ENCODE measurements at places on chromosomes 5 and 9.

DNA sequence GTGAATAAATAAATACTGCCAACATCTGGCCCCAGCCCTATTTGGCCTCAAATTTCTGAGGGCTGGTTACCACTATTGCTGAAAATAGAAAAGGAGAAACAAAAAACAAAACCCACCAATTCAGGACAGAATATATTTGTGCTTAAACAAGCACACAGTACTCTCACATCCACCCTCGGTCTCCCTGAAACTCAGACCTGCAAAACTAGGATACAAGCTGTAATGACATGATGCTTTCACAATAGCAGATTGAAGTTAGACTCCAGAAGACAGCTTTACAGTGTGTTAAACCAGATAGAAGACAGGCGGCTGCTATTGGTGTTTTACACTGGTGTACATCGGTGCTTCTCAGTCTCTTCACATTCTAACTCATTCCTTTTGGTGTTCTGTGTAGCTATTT, 214.9 kb upstream of the DMRT1 start:
- DNase-seq = no peak

GRCh38 chr5:53080271-53080670, 29.3 kb downstream of the MOCS2 start:
- no peak for DNase-seq

- no peak for DNase-seq
These were observed 83.8 kb upstream of the FCN1 start for GRCh38 chr9:135001526-135001925.

GRCh38 chr9:132638240-132638639, 31.5 kb downstream of the DDX31 start:
- DNase-seq = no peak

GRCh38 chr5:83443534-83443933, 28.0 kb upstream of the VCAN start:
- DNase-seq = no peak

DNA sequence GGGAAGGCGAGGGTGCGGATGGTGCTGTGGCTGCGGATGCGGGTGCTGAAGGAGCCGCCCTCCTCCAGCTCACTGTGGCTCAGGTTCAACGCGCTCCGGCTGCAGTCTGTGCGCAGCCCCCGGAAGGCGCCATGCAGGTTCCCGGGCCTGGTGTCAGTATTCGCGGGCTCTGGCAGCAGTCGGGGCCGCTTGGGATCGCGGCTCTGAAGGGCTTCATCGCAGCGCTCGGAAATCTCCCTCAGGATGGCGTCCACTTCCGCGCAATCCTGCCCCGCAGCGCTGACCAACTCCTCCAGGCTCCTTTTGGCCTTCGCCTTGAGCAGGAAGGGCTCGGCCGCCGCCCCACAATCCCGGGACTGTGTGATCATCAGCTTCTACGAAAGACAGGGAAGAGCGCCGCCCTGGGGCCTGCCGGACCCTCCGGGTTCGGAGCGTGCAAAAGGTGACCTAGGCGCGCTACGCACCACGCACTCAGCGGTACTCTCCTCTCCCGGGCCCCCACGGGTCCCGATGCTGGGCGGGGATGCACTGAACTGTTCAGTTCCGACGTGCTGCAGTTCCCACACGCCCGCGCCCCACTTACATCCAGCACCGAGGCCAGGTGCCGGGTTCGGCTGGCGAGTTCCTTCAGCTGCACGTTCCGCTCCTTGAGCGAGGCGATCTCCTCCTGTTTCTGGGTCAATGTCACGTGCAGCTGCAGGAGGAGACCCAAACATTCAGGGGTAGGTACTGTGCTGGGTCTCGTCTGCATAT, 6.5 kb downstream of the MCIDAS start:
- no peak for DNase-seq
